Fibroblast of the aortic adventitia (primary cell): ENCODE measurements at places on chromosomes 5 and 9.

GRCh38 chr5:73338256-73339050, 110.1 kb downstream of the FOXD1 start:
- peak; percentile 74 for DNase-seq

DNA sequence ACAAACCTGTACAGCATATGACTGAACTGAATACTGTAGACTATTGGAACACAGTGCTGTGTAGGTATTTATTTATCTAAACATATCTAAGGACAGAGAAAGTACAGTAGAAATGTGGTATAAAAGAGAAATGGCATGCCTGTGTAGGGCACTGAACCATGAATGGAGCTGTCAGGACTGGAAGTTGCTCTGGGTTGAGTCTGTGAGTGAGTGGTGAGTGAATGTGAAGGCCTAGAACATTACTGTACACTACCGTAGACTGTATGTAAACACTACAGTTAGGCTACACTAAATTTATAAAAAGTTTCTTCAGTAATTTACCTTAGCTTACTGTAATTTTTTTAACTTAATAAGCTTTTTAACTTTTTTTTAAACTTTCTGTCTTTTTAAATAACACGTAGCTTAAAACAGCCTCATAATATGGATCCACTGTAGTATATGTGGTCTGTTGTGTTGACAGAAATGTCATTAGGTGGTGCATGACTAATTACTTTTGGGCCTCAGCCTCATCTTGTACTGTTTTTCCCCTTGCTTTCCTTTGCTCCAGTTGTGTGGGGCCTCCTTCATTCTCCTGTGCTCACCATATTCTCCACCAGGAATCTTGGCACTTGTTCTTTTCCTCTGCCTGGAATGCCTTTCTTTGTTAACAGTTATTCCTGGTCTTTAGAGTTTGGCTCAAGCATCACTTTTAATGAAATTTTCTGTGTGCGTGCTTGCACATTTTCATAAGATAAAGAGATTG, 8.8 kb downstream of the SPIN1 start:
- DNase-seq: peak; percentile 94

- no peak for DNase-seq
These were observed 160.9 kb upstream of the POU5F2 start for GRCh38 chr5:93902288-93902687.

- DNase-seq: no peak
These were observed 127.2 kb downstream of the MRPL36 start for GRCh38 chr5:1672396-1672795.

- DNase-seq: peak; percentile 3
These were observed 48.5 kb downstream of the MFAP3 start for GRCh38 chr5:154087260-154087659.

DNA sequence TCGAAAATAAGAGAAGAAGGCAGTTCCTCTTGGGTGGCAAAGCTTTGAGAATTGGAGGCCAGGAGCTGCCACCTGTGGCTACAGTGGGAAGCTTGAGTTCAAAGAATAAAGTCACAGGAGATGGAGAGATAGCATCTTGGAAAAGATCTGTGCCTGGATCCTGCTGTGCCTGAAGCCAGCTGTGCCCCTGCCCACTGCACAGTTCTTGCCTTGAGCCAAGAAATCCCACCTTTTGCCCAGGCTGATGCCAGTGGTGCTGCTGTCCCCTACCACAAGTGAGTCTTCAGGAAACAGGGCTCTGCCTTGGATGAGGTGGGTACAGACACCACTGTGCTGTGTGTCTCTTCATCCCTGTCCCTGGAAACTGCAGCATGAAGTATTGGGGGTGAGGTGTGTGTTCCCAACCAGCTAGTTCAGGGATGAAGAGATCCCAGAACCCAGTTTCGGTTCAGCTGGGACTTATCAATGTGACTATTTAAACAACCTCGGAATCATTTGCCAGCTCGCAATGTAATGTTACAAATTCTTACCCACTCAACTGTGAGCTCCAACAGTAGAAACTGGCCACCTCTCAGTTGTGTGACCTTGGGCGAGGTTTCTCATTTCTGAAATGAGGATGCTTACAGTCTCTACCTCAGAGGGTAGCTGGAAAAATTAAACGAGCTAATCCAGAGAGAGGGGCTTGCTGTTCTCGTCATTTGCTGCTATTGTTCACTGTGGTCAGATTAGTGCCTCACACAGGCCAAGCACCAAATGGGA, 5.9 kb downstream of the IER5L start:
- peak; percentile 7 for DNase-seq

- no peak for DNase-seq
These were observed 28.7 kb downstream of the XPA start for GRCh38 chr9:97668485-97668884.

DNA sequence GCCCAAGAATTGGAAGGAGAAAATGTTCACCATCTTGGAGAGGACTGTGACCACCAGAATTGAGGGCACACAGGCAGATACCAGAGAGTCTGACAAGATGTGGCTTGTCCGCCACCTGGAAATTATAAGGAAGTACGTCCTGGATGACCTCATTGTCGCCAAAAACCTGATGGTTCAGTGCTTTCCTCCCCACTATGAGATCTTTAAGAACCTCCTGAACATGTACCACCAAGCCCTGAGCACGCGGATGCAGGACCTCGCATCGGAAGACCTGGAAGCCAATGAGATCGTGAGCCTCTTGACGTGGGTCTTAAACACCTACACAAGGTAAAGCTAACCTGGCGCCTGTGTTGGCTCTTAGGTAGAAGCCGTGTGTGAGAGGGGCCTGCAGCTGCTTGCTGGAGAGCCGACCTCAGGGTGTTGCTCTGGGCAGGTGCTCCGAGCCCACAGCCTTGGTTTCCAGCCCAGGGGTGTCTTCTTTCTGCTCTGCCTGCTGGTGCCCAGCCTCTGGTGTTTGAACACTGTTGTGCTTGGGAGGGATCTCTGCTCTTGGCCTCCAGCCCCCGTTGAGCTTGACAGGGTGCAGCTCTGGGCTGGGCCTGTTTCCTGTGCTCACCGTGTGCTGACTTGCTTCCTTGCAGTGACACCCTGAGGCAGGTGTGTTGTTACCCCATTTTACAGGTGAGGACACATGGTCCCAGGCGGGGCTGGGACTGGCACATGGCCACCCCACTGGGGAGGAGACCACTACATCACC, 10.9 kb downstream of the EXOC3 start:
- DNase-seq: no peak

DNA sequence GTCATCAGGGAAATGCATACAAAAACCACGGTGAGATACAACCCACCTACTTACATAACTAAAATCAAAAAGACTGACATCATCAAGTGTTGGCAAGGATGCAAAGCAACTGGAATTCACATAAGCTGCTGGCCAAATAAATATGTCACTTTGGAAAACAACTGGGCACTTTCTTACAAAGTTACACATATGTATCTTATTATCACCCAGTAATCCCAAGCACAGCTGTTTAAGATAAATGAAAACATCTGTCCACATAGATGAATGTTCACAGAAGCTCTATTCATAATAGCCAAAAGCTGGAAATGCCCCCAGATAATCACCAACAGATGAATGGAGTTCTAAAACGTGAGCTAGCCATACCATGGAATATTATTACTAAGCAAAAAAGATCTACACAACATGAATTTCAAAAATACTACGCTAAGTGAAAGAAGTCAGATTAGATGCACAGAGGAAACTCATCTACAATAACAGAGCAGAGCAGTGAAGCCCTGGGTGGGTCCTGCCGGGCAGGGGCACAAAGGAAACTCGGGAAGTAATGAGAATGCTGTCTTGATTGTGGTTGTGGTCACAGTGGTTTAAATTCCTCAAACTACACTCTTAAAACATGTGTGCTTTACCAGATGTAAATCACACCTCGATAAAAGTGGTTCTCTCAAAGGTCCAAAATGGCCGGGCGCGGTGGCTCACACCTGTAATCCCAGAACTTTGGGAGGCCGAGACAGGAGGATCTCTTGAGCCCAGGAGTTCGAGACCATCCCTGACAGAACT, 8.5 kb downstream of the CAMSAP1 start:
- DNase-seq: peak; percentile 93

- no peak for DNase-seq
These were observed 27.2 kb downstream of the NDUFAF2 start for GRCh38 chr5:60972231-60972630.

- DNase-seq: no peak
These were observed 2.2 kb downstream of the TNFSF15 start for GRCh38 chr9:114803479-114804265.

DNA sequence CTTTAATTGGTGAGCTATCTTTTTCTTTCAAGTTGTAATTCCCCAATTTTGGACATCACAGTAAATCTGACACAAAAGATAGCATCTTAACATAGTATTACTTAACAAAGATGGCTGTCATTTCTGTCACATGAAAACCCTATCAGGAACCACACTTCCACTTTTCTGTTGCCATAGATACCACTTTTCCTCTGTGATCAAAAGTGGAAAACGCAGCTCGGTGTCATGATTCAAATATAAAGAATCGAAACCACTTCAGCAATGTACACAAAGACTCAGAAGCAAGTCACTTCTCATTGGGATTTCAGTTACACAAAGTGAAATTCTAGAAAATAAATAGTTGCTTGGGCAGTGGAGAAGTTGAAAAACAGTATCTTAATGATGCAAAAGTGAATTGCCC, 524.9 kb upstream of the ITGA1 start:
- no peak for DNase-seq

GRCh38 chr5:73999297-73999696, 373.3 kb downstream of the ARHGEF28 start:
- DNase-seq: no peak

DNA sequence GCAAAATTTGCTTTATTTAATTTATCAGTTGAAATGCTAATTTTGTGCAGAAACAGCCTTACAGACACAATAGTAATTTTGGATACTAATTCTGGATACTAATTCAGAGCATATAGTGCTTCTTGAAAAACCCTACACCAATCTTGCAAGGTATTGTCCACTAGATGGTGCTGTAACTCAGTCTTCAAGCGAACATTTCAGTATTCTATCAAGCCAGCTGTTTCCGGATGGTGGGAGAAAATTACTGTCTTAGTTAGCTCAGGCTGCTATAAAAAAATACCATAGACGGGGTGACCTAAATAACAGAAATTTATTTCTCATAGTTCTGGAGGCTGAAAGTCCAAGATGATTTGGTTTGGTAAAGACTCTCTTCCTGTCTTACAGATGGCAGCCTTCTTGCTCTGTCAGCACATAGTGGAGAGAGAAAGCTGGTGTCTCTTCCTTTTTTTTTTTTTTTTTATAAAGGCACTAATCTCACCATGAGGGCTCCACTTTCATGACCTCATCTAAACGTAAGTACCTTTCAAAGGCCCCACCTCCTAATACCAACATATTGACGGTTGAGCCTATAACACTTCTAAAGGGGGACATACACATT, 1306.5 kb upstream of the CDH9 start:
- peak; percentile 10 for DNase-seq

DNA sequence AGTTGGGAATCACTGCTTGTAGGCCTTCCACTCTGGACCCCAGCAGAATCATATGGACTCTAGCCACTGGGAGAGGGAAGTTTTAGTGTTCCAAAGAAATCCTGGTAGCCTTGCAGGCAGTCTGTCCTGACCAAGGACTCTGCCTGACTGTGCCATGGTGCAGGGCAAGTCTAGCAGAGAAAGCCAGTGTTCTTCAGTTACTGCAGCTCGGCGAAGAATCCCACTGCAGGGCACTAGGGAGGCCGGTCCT, 20.3 kb upstream of the MATR3 start:
- no peak for DNase-seq

- DNase-seq: no peak
These were observed 27.5 kb downstream of the DYNC2I2 start for GRCh38 chr9:128629136-128629535.

DNA sequence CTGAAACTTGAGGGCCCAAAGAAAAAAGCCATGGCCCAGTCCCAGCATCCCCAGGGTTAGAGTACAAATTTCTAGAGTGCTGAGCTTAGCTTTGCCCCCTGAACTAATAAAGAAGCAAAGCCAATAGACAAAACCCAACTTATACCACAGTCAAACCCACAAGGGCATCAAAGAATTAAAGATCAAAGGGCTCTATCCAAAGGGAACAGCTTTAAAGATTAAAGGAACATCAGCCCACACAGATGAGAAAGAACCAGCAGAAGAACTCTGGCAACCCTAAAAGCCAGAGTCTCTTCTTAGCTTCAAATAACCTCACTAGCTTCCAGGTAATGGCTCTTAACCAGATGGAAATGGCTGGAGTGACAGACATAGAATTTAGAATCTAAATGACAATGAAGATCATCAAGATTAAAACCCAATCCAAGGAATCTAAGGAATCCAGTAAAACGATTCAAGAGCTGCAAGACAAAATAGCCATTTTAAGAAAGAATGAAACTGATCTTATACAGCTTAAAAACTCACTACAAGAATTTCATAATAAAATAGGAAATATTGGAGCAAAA, 93.9 kb downstream of the YIPF5 start:
- no peak for DNase-seq

DNA sequence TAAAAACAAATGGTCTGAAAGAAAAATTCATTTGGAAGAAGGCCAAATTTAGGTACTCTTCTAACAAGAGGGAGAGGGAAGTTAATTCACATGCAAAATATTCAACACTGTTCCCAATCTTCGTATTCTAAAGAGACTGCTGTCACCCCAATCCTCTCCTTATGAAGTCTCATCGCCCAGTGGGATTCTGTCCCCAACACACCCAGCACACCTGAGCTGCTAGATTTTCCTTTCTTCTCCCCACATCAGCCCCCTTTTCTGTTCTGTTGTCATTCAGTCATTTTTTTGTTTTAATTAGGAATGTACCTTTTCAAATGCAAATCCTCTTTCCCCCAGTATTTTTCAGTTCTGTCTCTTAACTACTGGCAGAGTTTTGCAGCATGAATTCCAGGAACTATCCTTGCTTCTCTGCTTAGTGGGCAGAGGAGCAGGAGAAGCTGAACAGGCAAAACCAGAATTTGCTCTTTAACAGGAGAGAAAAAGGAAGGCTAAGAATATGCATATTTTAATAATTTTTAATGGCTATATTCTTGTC, 366.9 kb downstream of the MAN2A1 start:
- DNase-seq: no peak

DNA sequence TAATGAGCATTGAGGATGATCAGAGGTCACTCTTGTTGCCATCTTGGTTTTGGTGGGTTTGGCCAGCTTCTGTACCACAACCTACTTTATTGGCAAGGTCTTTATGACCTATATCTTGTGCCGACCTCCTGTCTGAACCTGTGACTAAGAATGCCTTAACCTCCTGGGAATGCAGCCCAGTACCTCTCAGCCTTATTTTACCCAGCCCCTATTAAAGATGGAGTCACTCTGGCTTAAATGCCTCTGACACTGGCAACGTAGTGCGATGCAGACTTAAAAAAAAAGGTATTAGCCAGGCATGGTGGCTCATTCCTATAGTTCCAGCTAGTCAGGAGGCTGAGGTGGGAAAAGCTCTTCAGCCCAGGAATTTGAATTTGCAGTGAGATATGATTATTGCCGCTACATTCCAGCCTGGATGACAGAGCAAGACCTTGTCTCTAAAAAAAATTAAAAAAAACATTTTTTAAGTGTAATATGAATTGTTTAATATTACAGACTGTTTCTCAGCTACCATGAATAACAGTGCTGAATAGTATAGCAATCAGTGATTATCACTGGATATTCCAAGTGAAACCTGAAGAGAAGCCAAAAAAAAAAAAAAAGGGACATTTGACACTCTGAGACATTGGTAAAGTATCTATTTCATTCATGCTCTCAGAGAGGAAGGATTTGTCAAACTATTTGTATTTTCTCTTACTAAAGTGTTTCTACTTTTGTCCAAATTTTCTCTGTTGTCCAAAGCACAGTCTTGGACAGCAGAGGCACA, 18.3 kb upstream of the STOM start:
- DNase-seq: no peak
